Stimulated activated CD8-positive, alpha-beta memory T cell treated with anti-CD3 and anti-CD28 coated beads, Interleukin-7, amount 100 ng/mL, for 1 hour (primary cell): ENCODE measurements at places on chromosomes 6 and 20.
A peak's percentile ranks its signal among the peaks of the same experiment; 100 is the strongest.

GRCh38 chr20:46709055-46709458 is 392 bp upstream of the SLC2A10 start:
- DNase-seq = no peak

- DNase-seq = no peak
Measured at GRCh38 chr6:45787384-45787783, 228.3 kb downstream of the CLIC5 start.

DNA sequence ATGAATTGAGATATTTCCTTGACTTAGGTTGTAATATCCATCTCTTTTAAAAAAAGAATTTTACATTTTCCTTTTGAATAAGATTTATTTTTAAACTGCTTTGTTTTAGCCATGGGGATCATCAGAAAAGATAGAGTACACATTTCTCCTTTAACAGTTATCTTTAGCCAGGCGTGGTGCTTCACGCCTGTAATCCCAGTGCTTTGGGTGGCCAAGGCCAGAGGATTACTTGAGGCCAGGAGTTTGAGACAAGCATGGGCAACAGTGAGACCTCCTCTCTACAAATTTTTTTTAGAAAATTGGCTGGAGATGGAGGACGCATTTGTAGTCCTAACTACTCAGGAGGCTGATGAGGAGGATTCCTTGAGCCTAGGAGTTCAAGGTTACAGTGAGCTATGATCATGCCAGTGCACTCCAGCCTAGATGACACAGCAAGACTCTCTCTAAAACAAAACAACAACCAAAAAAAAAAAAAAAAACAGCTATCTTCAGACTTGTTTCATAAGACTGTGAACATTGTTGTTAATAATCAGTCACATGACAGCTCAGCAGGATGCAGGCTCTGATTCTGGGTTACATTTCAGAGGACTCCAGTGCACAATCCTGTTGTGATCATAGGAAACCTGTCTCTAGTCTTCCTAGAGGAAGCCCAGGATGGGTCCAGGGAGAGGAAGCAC is 2.0 kb upstream of the SLC17A3 start:
- DNase-seq = no peak

GRCh38 chr6:168035098-168035660 is 37.7 kb downstream of the KIF25 start:
- DNase-seq = no peak

GRCh38 chr6:108592371-108593337 is 31.9 kb downstream of the FOXO3 start:
- DNase-seq = peak; percentile 32
